ENCODE measurements at places on chromosomes 6 and 20.
A peak's percentile ranks its signal among the peaks of the same experiment; 100 is the strongest.

- peak; percentile 59 for DNase-seq
Measured at GRCh38 chr20:6583134-6583738, 184.2 kb upstream of the BMP2 start.

GRCh38 chr20:54047720-54048119 is 22.7 kb downstream of the BCAS1 start:
- DNase-seq: no peak

- DNase-seq: no peak
Measured at GRCh38 chr6:34300332-34300751, 51.5 kb upstream of the SMIM29 start.

DNA sequence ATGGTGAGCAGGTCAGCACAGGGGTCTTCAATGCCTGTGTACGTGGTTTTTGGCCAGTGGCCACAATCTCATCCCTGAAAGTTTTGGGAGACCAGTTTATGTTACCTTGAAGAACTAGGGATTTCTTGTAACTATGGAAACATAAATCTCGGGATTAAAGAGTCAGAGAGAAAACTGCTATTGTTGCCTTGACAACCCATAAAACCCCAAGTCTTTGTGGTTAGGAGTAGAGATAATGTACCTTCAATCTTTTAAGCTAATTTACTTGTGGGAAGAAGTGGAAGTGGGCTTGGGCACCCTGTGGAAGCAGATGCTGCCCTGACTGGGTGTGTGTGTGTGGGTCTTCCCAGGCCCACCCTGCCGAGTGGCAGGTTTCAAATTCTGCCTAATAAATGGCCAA is 46.1 kb upstream of the ZNF831 start:
- no peak for DNase-seq

DNA sequence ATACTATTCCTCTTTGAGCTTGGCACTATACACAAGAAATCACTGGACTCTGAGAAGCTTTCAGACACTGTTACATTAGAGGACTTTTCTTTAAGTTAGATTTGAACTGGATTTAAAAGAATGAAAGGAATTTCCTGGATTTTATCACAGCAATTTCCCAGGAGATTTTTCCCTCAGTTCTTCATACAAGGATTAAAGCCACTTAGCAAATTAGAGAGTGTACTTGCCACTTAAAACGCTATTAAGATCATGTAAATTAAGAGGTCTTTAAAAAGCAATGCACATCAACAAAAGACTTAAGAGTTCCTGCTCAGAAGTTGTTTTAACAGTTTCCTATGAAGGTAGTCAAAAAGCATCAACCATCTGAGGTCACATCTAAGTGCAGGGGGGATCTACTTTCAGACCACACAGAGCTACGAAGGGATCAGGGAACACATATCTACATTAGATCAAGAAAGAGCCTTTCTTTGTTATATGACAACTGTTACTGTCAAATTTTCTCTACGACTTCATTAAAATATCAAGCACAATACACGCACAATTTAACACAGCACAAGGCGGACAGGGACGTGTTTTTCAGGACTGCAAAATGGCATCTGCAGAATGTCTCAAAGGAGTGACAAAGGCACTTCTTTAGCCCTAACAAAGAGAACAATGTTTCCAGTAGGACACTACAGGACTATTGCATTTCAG is 65.8 kb downstream of the EPB41L2 start:
- no peak for DNase-seq

GRCh38 chr6:72825315-72825911 is 203.5 kb downstream of the KCNQ5 start:
- peak; percentile 65 for DNase-seq

DNA sequence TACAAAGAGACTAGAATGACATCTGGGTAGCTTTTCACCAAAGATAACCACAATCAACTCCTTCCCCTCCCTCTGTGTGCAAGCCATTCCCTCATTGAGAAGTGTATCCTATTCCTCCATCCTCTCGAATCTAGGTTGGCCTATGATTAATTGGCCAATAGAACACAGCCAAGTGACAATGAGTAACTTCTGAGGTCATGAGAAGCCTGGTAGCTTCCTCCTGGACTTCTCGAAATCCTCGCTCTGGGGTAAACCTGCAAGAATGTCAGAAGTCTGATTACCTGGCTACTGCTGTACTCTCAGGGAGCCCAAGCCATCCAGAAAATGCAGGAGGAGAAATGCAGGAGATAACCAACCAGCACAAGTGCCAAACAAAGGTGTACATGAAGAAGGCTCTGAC is 13.1 kb downstream of the ARHGAP18 start:
- no peak for DNase-seq
